Kidney glomerular epithelial cell (primary cell): ENCODE measurements at places on chromosomes 3 and 15.
A peak's percentile ranks its signal among the peaks of the same experiment; 100 is the strongest.

- peak; percentile 93 for DNase-seq
These were observed 3.6 kb upstream of the CLDN16 start for GRCh38 chr3:190384309-190384756.

- DNase-seq = no peak
These were observed 726.8 kb downstream of the NAALADL2 start for GRCh38 chr3:175585898-175586297.

GRCh38 chr3:110767838-110768237 is 303.8 kb upstream of the NECTIN3 start:
- DNase-seq = no peak

GRCh38 chr3:129463094-129463493 is 23.1 kb downstream of the IFT122 start:
- DNase-seq = no peak

DNA sequence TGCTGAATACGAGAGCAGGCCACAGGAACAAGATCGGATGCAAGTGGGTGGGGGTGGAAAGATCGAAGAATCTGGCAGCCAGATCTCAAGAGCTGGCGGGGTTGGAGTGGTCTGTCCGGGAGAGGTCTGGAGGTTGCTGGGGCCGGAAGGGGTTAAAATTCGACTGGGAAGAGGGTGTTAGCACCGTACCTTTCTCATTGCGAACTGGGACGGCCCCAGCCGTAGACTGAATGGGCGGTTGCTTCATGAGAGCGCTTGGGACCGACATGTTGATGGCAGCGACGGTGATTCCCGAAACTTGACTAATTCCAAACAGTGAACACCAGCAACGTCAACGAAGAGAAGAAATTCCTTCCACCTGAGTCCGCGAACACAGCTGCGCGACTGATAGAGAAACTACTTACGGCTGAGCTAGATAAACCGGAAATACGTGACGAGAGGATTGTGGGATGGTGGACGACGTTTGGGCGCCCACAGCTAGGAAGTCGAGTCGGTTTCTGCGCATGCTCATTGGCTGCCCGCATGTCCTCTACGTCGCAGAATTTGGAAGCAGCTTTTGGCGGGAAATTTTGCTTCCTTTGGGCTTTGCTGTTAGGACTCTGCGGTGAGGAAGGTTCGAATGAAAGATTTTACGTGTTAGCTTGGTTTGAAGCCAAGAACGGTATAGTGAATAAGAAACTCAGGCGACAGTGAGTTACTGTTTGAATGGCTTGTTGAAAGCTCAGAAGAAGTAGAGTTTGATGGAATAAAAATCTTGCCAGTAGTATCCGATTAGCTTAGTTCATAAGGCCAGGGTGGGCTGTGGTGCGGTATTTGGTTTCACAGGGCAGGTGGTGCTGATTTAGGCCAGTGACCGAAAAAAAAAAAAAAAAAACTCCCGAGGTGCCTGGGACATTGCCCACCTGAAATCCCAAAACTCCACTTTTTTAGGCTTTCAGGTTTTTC is at the start of gene MFAP1:
TSS of gene MFAP1 (minus strand) at position 389 of the 945 bp plus-strand sequence. CDS start at position 268, 121 bp downstream.
- DNase-seq = peak; percentile 97

DNA sequence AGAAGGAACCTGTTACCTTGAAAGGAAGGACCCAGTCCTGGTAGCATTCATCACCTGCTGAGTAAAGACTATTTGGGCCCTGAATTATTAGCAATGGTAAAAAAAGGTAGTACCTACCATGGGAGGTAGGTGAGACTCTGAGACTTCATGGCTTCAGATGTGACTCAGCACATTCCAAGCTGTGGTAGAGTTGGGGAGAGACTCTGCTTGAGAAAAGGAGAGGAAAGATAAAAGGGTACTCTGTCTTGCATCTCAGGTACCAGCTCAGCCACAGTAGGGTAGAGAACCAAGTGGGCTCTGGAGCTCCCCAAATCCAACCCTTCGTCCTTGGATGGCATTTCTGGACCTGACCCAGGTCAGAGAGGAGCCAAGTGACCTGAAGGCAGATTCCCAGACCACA is 430.4 kb downstream of the TBL1XR1 start:
- no peak for DNase-seq

DNA sequence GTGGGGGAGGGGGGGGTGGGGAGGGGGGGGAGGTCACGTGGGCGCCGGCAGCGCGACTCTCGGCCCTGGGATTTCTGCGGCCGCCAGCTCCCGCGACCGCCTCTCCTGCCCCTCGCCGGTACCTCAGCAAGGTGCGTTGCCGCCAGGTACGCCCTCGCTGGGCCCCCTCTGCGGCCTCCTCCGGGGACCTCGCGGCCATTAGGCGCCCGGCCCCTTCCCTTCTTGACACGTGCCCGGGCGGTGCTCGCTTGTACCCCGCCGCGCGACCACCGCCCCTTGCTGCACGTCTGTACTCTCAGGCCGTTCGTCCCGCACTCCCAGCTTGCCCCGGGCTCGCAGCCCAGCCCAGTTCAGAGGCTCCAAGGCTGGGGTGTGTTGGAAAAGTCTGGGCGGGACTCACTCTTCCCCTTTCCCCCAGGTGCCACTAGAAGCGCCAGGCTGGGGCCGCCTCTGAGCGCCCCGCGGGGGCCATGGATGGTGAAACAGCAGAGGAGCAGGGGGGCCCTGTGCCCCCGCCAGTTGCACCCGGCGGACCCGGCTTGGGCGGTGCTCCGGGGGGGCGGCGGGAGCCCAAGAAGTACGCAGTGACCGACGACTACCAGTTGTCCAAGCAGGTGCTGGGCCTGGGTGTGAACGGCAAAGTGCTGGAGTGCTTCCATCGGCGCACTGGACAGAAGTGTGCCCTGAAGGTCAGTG is at the start of gene MAPKAPK3:
TSS of gene MAPKAPK3 (plus strand) at position 56 of the 696 bp plus-strand sequence. CDS start at position 471, 415 bp downstream.
- no peak for DNase-seq

GRCh38 chr3:126264952-126265351 is 84.6 kb upstream of the ALDH1L1 start:
- DNase-seq = no peak

- no peak for DNase-seq
These were observed 10.1 kb downstream of the CRTC3 start for GRCh38 chr15:90539789-90540188.

GRCh38 chr3:17643691-17644090 is 98.7 kb downstream of the TBC1D5 start:
- DNase-seq = no peak

- DNase-seq = no peak
These were observed 69.1 kb upstream of the CNTN4 start for GRCh38 chr3:2029559-2029958.

GRCh38 chr3:12408984-12409683 is 75.1 kb upstream of the TSEN2 start:
- DNase-seq = no peak

DNA sequence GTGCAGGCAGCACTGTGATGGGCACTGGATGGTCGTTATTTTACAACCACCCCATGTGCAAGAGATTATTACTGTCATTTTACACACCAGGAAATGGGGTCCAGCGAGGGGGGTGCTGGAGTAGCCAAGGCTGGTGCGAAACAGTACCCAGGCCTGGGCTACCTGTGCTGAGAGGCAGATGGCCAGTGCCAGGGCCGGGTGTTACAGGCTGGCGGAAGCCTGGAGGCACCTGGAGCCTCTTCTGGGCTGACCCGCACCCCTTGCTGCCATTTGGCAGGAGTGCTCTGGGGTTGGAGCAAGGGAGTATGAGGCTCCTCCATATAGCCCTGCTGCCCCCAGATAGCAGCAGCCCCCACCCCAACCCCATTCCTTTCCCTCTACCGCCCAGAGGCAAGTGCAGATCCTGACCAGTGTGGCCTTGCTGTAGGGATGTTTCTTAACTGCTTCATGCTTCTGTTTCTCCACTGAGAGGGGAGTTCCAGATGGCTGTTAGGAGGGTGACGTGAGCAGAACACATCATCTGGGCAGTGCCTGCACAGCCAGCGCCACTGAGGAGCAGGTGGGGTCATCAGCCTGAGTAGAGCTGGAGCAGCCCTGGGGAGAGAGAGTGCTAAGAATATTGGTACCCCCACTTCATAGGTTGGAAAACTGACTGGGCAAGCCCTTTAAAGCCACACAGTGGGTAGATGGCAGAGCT is 15.3 kb downstream of the SNX33 start:
- DNase-seq = no peak

GRCh38 chr15:73232776-73233175 is 136.0 kb downstream of the HCN4 start:
- no peak for DNase-seq

- DNase-seq = no peak
These were observed 10.6 kb downstream of the IL17RB start for GRCh38 chr3:53856964-53857363.
